T-cell (primary cell): ENCODE measurements at places on chromosomes 13 and 19.

- DNase-seq = no peak
These were observed 60.5 kb upstream of the MEDAG start for GRCh38 chr13:30845297-30846214.

GRCh38 chr13:40440990-40441820, 225.2 kb downstream of the FOXO1 start:
- no peak for DNase-seq

DNA sequence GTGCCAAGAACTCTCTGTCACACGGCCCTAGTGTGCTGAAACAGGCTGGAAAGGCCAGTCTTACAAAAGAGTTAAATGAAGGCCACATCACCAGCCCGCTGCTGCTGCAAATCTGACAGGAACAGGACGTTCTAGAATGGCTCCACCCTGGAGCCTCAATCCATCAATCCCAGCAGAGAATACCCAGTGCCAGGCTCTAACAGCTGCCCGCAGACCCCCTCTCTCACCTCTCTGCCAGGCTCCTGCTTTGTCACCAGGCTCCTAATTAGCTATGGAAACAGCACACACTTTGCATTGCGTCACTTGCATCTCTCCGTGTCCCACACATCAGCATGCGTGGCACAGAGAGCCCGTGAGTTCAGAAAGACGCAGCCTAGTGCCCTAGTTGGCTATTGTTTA, 314.1 kb downstream of the FOXO1 start:
- DNase-seq = no peak

DNA sequence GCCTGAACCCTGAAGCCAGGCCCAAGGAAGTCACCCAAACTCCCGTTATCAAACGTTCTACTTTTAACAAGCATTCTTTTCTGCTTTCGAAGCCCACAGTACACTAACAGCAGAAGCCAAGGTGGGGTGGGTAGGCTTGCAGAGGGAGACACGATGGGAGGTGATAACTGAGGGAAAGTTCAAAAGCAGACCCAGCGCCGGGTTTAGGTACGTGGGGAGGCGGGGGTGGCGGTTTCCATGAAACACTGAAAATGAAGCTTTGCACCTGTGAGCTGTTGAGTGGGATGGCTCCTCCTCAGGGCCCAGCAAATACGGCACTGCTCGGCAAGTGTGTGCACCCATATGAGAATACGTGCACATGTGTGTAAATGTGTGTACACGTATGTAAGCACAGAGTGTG, 49.8 kb downstream of the KLF2 start:
- no peak for DNase-seq

GRCh38 chr19:4115818-4116385, 8.0 kb downstream of the MAP2K2 start:
- no peak for DNase-seq

DNA sequence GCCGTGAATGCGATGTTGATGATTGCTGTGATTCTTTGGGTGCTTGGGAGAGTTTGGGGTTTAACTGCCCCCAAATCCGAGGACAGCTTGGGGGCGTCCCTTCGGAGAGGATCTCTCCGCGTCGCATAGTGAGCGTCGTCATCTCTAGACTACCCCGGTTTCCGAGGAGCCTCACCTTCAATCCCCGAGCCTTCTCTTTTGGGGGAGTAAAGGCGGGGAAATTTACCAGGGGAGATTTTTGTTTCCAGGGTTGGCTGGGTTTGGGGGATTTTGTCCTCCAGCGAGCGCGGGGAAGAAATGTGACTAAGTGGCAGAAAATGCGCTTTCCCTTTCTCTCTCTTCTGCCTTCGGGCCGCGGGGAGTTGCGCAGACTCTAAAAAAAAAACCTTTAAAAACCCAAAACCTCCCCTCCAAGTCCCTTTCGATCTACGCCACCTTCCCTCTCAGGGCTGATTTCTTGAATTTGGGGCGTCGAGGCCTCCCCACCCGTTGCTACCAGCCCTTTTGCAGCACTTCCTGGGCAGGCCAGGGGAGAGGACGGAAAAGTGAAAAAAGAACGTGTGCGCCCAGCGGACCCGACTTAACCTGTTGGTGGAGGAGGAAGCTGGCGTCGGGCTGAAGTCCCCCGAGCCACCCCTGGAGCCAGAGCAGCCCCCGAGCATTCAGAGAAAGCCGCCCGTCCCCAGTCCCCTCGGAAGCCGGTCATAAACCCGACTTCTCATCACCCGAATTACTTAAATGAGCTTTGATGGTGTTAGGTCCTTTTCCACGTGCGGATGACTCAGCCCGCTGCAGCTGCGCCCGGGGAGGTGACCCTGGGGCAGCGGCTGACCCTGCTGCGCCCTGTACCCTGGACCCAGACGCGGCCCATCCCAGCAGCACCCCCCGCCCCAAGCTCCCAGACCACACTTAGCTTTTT, 17.7 kb downstream of the NFIX start:
- no peak for DNase-seq

- peak; percentile 87 for DNase-seq
These were observed 30.2 kb upstream of the NANOS3 start for GRCh38 chr19:13846557-13847406.

DNA sequence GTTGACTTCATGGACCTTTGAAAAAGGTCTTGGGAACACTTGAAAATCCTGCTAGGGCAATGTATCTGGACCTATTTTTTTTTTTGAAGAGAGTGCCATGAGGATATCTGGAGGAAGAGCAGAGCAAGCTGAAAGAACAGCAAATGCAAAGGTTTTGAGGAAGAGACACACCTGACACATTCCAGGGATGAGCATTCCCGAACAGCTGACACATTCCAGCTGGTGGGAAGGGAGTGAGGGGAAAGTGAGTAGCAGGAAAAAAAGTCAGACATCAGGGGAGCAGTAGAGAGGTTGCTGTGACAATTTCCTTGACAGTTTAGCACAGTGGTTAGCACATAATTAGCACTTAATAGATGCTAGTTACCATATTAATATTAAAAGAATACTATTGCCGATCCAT, 14.7 kb downstream of the DGKH start:
- DNase-seq = no peak
